ENCODE measurements at places on chromosomes 5 and 9. TPM values are rescaled to one million over a fixed set of nuclear protein-coding genes. Genes with fewer than 3 reads are reported as not detected.
A peak's percentile ranks its signal among the peaks of the same experiment; 100 is the strongest.

DNA sequence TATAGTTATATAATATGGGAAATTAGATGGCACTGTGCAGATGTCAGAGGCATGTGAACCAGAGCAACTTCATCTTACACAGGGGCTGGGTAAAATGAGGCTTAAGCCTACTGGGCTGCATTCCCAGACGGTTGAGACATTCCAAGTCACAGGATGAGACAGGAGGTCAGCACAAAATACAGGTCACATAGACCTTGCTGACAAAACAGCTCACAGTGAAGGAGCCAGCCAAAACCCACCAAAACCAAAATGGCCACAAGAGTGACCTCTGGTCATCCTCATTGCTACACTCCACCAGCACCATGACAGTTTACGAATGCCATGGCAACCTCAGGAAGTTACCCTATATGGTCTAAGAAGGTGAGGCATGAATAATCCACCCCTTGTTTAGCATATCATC is 479.4 kb downstream of the TLR4 start:
- H3K27me3 ChIP-seq, result no peaks in the 10 kb centered on the region
- no peaks in the 10 kb centered on the region for H3K4me1 ChIP-seq
- H3K4me3 ChIP-seq, result no peak overlapping the region
- no peaks in the 10 kb centered on the region for H3K36me3 ChIP-seq

DNA sequence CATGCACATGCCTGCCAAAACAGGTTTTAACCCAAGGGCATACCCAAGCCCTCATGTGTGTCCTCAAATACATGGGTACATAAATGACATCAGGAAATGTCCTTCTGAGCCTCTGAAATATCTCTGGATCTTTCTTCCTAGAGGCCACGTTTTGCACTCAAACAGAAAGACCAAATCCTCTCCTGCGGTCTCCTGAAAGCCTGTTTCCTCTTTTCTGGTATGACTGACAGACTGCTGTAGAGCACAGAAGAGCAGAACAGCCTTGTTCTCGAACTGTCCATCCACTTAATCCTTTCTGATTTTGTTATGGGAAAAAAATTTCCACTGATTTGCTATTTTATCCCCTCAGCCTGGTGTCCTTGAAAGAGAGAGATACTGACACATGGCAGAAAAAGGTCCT is 107.2 kb downstream of the ASTN2 start:
- H3K4me1 ChIP-seq, result no peaks in the 10 kb centered on the region
- no peak overlapping the region for H3K4me3 ChIP-seq
- no peak overlapping the region for H3K27ac ChIP-seq
- H3K36me3 ChIP-seq, result no peaks in the 10 kb centered on the region
- no peaks in the 10 kb centered on the region for H3K27me3 ChIP-seq
- no peak for DNase-seq

DNA sequence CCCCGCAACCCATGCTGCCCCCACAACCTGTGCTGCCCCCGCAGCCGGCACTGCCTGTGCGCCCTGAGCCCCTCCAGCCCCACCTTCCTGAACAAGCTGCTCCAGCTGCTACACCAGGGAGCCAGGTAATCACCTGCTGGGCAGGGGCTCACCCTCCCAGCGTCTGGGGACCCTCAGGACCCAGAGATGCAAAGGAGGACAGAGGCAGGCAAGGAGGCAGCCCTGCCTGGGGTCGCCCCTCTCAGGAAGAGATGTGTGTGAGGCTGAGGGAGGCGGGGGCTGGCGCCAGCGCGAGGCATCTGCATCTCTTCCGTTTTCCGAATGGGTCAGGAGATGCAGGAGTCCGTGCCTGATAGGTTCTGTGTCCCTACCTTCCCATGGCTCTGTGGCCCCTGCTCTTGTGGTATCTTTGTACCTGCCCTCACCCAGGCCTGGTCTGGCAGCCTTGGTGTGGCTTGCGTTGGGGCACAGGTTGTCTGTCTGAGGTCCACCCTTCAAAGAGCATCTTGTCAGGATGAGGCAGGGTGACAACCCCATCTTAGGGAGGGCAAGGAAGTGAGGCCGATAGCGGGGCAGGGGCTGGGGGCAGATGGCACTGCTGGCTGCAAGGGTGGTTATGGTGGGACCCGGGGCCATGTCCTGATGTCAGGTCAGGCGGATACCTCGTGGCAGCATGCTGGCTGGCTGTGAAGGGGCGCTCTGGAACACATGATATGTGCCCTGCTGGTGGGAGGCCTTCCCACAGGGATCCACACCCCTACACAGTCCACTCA is 75.7 kb downstream of the WNK2 start:
- DNase-seq, result no peak
- no peak overlapping the region for H3K27ac ChIP-seq
- H3K27me3 ChIP-seq, result no peaks in the 10 kb centered on the region

- peaks cover 21% of the 10 kb centered on the region for H3K4me1 ChIP-seq
- no peaks in the 10 kb centered on the region for H3K36me3 ChIP-seq
- no peak overlapping the region for H3K4me3 ChIP-seq
- no peak overlapping the region for H3K27ac ChIP-seq
- no peaks in the 10 kb centered on the region for H3K27me3 ChIP-seq
Measured at GRCh38 chr5:149666212-149666852, 63.8 kb upstream of the PPARGC1B start.

GRCh38 chr9:7358876-7359275 is 440.7 kb downstream of the DMAC1 start:
- H3K36me3 ChIP-seq, result no peaks in the 10 kb centered on the region
- no peak overlapping the region for H3K27ac ChIP-seq
- no peak for DNase-seq
- no peak overlapping the region for H3K4me3 ChIP-seq
- H3K27me3 ChIP-seq, result no peaks in the 10 kb centered on the region
- H3K4me1 ChIP-seq, result peaks cover 2% of the 10 kb centered on the region

- no peak overlapping the region for H3K4me3 ChIP-seq
- peaks cover 15% of the 10 kb centered on the region for H3K4me1 ChIP-seq
- H3K27ac ChIP-seq, result no peak overlapping the region
- no peak for DNase-seq
Measured at GRCh38 chr5:140628711-140629110, 4.3 kb downstream of the CD14 start.

DNA sequence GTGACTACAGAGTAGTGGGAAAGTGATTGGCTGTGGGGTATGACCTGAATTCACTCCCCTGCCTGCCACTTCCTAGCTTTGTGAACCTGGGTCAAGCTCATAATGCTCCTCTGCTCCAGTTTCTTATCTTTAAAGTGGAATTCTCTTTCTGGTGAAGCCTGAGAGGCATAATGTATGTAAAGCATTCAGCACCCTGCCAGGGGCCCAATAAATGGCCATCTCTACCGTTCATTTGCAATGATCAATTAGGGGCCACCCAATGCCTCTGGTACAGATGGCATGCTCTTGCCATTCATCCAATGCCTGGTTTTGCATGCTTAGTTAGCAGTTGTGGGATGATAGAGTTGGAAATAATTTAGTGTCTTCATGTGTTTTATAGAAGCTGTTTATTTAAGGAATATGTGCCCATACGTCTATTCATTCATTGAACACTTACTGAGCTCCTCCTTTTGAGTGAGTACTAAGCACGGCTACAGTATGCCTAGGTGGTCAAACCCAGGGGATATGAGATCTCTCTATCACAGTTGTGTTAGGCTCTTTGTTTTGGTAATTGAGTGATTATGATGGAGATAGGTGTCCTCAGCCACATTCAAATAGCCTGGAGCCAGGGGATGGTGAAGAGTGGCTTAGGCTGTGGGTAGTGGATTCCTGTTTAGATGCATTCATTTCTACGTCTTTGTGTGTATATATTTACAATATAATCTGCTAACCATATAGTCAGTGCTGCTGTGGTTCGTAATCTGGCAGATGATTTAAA is 15.3 kb downstream of the ZNF462 start:
- H3K27me3 ChIP-seq, result no peaks in the 10 kb centered on the region
- no peak overlapping the region for H3K27ac ChIP-seq
- no peak overlapping the region for H3K4me3 ChIP-seq
- H3K36me3 ChIP-seq, result no peaks in the 10 kb centered on the region
- H3K4me1 ChIP-seq, result peaks cover 8% of the 10 kb centered on the region

DNA sequence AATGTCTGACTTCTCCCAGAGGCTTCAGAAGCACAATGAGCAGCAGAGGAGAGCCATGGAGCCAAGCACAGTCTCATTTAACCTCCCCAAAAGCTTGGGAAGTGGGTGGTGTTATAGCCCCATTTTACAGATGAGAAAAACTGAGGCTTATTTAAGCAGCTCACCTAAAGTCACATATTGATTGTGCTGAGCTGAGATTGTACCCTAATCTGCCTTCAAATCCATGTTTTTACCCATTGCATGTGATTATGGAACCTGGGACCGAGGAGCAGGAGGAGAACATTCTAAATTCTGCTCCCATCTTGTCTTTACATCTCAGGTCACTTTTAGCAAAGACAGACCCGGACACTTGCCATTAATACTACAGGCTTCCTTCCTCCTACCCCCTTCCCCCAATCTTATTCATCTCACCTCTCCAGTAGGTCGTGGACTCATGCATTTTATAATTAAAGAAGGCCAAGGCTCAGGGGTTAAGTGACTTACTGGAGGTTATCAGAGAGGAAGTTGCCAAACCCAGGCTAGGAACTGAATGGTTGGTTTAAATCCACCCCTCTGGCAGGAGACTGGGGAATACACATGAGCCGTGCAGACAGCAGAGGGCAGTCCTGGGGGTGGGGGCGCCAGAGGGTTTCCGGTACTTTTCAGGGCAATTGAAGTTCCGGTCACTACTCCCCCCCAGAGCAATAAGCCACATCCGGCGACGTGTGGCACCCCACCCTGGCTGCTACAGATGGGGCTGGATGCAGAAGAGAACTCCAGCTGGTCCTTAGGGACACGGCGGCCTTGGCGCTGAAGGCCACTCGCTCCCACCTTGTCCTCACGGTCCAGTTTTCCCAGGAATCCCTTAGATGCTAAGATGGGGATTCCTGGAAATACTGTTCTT is 51.0 kb upstream of the IL17B start:
- no peak overlapping the region for H3K4me3 ChIP-seq
- peaks cover 9% of the 10 kb centered on the region for H3K4me1 ChIP-seq

DNA sequence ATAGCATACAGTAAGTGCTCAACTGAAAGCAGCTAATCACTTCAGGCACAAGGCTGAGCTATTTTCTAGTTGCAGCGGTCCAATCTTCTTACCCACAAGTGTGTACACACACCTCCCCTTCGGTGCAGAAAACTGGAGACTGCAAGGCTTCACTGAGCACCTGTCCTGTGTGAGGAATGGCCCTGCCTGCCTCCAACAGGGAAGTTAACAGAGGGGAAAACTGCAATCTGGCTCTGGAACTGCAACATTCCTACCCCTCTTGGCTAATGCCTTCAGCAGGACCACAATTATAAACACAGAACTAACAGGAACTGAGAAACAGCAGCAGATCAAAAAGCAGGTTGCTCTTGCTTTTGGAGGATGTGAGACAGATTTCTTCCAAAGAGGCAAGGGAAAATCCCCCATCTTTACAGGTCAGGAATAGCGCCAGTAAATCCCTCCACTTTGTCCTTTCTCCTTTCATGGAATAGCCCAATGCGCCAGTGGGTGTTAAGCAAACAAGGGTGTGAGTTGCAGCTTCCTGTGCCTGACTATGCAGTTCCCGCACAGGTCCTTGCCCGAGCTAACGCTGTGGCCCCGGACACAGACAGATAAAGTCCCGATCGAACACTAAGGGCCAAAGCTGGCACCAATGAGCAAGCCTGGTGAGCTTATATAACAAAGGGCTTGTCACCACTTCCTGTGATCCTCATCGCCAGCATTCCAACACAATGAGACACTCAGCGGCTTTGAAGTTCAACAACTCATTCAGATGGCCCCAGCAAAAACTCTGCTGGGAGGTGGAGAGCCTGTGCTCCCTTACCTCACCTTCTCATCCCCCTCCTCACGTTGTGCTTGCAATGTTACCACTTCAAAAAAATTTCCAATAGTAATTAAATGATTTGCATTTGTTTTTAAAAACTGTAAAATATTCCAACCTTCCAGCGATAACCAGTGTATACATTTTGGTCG is 21.5 kb downstream of the SHB start:
- no peak overlapping the region for H3K4me3 ChIP-seq
- peaks cover 22% of the 10 kb centered on the region for H3K4me1 ChIP-seq
- no peaks in the 10 kb centered on the region for H3K27me3 ChIP-seq
- DNase-seq, result peak; percentile 63
- H3K36me3 ChIP-seq, result no peaks in the 10 kb centered on the region

DNA sequence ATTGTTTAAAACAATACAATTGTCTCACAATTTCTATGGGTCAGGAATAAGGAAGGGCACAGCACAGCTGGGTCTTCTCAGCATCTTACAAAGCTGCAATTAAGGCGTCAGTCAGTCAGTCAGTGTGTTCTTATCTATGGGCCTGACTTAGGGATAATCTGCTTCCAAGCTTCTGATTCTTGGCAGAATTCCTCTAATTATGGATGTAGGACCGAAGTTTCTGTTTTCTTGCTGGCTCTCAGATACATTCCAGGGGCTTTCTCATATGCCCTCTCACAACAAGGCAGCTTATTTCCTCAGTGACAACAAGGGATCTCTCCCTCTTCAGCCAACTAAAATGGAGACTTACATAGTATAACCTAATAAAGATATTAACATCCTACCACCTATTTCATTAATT is 1925.3 kb upstream of the ACO1 start:
- no peaks in the 10 kb centered on the region for H3K36me3 ChIP-seq
- no peak overlapping the region for H3K4me3 ChIP-seq
- no peak overlapping the region for H3K27ac ChIP-seq
- H3K27me3 ChIP-seq, result no peaks in the 10 kb centered on the region
- no peaks in the 10 kb centered on the region for H3K4me1 ChIP-seq
- DNase-seq, result no peak

DNA sequence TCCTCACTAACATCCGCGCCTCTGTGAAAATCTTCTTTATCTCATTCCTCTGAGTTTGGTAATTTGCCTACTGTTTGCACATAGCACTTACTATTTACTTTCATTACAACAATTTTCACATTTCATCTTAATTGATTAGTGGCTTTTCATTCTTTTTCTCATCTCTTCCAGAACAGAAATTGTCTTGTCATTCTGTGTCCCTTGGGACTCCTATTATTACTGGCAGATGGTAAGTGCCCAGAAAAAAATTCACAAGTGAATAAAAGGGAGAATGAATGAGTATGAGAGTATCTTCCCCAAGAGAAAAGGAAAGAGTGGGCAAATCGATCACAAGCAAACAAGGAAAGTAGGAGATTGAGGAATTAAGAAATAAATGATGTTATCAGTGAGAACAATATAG is 876.1 kb downstream of the TLE4 start:
- H3K27me3 ChIP-seq, result no peaks in the 10 kb centered on the region
- no peaks in the 10 kb centered on the region for H3K4me1 ChIP-seq
- no peak overlapping the region for H3K4me3 ChIP-seq

- no peak overlapping the region for H3K4me3 ChIP-seq
- peaks cover 38% of the 10 kb centered on the region for H3K4me1 ChIP-seq
- DNase-seq, result no peak
- no peak overlapping the region for H3K27ac ChIP-seq
- H3K36me3 ChIP-seq, result peaks cover 45% of the 10 kb centered on the region
Measured at GRCh38 chr9:33372900-33373299, 29.5 kb downstream of the AQP7 start.

Gene EQTN
- 0.13 TPM for total RNA-seq

Gene ARHGEF39
- 1.4 TPM for total RNA-seq

Gene OTULINL
- total RNA-seq, result 4.2 TPM

Gene INSL6
- not detected for total RNA-seq

Gene TMEM8B
- 5.1 TPM for total RNA-seq

Gene AGXT2
- 0.04 TPM for total RNA-seq

Gene ZNF879
- 6.0 TPM for total RNA-seq

Gene GALNT12
- 2.7 TPM for total RNA-seq
